HS-5 (cell line): ENCODE measurements at places on chromosomes 2 and 18.
A peak's percentile ranks its signal among the peaks of the same experiment; 100 is the strongest.

GRCh38 chr18:31373641-31374040 is 2.9 kb upstream of the DSG4 start:
- no peak for DNase-seq

- DNase-seq: peak; percentile 98
These were observed 88.2 kb downstream of the PLB1 start for GRCh38 chr2:28583899-28584553.

- no peak for DNase-seq
These were observed 72.5 kb downstream of the GALR1 start for GRCh38 chr18:77321823-77322805.

- DNase-seq: no peak
These were observed 9.7 kb downstream of the ERMN start for GRCh38 chr2:157315901-157316300.

DNA sequence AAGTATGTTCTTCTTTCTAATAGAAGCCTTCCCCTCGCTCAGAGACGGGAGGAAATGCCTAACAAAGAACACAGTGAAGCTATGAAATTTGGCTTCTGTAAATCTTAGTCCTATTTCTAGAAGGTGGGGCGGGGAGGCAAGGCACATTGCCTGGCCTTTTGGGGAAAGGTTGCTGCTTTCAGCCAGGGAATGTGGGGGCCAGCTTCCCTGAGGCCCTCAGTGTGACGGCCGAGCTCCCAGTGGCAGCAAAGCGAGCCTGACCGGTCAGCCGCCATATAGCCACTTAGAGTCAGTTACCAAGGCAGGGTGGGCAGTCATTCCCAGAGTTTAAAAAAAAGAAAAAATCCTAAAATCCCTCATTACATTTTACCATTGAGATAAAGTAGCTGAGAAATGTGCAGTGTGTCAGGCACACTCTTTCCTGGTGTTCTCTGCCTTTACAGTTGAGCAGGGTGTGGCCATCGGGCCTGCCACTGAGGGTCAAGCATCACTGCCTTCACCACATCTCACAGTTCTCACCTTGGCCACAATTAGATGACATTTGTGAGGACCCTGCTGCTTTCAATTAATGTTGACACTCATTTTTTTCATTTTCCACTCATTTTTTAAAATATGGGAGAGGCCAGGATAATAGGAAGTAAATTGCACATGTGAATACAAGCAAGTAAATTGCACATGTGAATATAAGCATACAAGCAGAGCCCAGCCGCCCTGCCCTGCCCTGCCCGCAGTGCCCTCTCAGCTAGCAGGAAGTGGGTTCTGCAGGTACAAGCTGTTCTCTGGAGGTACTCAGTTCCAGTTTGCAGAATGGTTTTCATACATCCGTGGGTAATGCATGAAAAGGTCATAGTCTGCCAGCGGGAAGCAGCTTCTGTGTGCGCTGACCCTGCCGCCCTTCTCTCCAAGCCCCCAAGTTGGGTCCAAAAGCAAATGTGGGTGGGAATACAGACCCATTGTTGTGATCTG is 76.9 kb downstream of the WDSUB1 start:
- no peak for DNase-seq

GRCh38 chr2:217688494-217688893 is 314.3 kb downstream of the TNS1 start:
- DNase-seq: no peak

DNA sequence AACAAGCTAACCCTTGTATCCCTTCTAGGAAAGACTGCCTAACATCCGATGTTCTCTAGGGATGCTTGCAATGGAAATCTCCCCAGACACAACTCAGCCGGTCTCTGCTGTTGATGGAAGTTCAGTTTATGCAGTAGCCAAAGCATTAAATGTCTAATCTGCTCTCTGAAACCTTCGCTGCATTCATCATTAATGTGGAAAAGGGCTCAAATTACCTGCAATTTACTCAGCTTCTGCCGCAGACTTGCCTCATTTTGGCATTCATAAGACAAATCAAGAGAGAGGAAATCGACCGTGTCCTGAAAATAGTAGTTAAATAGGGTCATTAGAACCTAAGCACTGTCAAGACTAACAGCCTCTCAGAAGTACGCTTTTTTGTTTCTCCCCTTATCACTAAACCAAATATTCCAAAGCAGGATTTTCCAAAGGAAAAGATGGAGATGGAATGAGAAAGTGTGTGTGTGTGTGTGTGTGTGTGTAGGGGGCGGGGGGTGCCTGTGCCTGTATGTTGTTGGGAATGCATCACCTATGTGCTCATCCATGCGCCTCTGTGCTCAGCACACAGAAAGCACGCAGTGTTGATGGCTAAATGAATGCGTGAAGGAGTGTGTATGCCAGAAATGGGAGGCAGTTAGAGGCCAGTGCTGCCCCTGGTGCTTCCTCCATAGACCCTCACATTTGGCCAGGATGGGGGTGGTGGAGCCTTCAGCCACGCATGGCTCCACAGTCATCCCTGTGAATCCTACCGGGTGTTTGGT is 7.4 kb downstream of the LCT start:
- no peak for DNase-seq

- DNase-seq: no peak
These were observed 13.2 kb downstream of the PIKFYVE start for GRCh38 chr2:208279236-208279635.

- no peak for DNase-seq
These were observed 28.6 kb downstream of the ASXL3 start for GRCh38 chr18:33606621-33607020.

GRCh38 chr2:124476291-124476690 is 451.2 kb downstream of the CNTNAP5 start:
- DNase-seq: peak; percentile 76

- no peak for DNase-seq
These were observed 573.7 kb downstream of the THSD7B start for GRCh38 chr2:137339051-137339450.

DNA sequence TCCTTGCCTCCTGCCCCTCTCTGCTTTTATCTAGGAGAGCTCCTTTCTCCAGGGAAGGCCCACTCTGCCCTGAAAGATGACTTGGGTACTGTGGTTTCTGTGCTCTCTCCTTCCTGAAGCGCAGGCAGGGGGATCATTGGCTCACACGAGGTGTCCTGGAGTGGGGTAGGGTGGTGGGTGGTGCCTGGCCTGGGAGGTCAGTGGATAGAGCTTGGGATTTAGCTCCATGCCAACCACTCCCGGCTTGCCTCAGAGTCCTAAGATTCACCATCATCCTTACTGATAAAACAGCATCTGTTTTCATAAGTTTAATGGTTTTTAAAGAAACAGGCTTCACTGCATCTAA is 63.1 kb downstream of the CIB4 start:
- DNase-seq: no peak

DNA sequence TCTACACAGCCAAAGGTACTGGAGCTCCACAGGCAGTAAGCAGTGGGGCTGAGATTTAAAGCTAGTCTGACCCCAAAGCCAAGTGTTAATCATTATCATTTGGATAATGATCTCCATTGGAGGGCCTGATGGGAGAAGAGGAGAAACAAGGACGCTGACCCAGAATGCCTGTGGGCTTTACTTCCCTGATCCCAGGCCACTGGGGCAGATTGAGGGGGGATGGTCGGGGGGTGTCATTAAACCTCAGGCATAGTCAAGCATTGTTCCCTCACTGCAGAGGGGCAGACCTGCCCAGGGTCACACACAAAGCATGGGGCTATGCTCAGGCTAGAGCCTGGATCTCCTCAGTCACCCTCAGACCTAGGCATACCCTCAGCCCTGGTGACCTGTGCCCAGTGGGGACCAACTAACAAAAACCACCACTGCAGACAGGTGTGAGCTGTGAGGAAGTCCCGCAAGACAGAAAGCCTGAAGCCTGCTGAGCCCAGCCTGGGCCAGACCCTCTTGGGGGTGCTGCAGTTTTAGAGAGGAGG is 53.4 kb downstream of the SDC1 start:
- no peak for DNase-seq

GRCh38 chr2:25697559-25698341 is 24.4 kb upstream of the DTNB start:
- DNase-seq: no peak

- DNase-seq: peak; percentile 14
These were observed 373.0 kb downstream of the CDH2 start for GRCh38 chr18:27803957-27804356.

GRCh38 chr2:27262379-27263286 is at the start of gene SLC30A3:
TSS of gene SLC30A3 (minus strand) at chr2:27263047. CDS start at chr2:27262906, 141 bp downstream.
- DNase-seq: no peak

DNA sequence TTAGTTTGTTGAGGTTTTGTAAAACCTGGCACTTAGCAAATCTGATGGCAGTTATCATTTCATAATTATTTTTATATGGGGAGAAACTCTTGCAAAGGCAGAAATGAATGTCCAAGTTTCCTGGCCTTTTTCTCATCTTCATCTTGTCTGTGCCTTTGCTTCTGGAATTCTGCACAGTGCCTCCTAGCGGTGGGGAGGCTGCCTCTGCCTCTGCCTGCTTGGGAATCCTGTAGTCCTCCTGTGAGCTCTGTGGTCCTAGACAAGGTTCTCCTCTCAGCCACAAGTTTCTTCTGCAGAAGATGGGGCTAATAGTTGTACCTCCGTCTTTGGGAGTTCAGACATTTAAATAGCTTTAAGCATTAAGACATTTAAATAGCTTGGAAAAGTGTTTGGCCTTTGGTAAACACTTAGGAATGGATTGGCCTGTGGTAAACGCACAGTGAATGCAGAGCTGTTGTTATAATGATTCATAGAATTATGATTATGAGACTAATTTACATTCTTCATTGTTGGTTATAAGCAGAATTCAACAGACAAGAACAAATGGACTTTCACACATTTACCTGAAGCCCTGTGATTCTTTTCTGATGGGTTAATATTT is 101.2 kb downstream of the ZNF236 start:
- no peak for DNase-seq

GRCh38 chr2:194128810-194129209 is 1528.2 kb upstream of the SLC39A10 start:
- DNase-seq: no peak

GRCh38 chr18:12751891-12752290 is 49.0 kb downstream of the PSMG2 start:
- no peak for DNase-seq

DNA sequence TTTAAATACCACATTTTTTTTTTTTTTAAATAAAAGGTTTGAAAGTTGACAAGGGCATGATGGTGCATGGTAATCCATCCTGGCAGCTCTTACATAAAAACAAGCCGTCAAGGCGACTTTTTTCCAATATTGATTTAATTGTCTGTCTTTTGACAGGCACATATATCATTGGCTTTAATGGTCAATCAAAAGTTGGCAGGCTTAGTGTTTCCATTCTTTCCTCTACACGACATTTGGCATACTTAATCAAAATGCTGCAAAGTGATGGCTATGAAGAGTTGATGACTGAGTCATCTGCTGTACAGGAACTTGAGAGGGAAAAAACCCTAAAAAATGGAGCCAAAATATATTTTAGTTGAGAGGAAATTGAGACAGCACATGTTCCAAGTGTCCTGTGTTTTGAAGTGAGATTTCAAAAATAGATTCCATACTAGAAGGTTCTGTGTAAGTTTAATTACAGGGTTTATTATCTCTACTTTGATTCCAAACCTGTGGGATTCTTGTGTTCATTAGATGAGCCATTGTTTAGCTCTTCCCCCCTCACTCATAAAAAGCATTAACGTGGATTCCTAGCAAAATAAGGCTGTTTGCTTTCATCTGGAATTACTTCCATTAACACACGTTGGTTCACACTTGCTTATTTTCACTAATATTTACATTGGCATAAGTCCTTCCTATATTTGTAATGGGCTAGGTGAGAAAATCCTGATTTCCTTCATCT is 3.2 kb downstream of the TSHZ1 start:
- DNase-seq: no peak

DNA sequence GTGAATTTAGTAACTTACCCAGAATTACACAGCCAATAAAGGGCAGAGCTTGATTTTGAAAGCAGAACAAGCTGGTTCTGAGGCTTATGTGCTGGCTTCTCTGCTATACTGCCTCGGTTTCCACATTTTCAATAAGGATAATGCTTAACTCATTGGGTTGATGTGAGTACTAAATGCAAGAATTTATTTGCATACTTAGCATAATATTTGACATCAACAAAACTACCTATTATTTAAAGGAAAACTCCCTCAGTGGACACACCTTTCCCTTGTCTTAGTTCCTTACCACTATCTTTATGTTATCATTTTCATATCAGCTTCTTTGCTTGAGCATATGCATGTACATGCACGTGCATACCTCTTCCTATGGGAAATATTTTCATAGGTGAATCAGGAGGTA is 3.0 kb upstream of the TGFA start:
- DNase-seq: no peak

- DNase-seq: peak; percentile 29
These were observed 92.5 kb upstream of the MAP2 start for GRCh38 chr2:209331291-209331844.

DNA sequence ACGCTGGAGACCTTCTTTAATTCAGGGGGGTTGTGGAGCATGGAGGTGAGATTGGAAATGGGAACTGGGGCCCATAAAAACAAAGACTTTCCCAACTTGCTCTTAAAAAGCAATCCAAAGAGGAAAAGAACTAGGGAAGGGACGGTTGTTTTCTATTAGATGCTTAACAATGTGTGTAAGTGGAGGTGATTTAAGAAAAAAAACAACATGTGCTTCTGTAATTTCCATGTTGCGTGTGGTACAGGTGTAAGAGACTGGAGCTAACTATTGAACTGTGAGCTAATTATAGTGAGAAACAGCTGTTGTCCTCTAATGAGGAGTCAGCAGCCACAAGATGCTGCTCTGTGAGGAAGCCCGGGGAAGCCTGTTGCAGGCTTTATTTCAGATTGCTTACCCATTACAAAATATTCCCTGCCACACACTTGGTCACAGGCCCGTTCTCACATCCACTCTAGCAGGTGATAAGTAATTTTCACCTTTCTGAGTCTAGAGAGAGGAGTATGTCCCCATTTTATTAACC is 280.6 kb upstream of the PARD3B start:
- no peak for DNase-seq

DNA sequence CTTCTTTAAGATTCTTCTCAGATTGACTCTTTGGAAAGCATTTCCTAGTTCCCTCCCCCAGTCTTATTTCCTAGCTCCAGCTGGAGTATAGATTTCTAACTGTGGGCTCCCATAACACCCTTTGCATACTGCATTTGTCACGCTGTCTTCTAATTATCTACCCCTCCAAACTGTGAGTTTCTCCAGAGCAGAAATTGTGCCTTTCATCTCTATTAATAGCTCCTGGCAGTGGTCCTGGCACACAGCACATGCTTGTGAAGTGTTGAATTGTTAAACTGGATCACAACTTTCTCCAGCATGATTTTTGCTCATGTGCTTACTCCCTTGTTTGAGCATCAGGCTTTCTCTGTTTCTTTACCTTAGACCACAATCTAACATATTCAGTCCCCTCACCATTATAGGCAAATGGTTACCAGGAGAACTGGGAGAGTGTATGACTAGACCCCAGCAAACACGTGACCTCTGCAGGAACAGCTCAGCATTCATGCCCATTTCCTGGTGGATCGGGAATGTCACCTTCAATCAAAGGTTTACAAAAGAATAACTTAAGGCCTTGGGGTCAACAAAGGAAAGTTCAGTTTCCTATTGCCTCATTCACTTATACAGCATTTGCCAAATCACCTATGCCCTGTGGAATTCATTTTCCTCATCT is 175.7 kb upstream of the TANK start:
- DNase-seq: no peak

GRCh38 chr2:127704641-127705390 is 3.5 kb downstream of the SFT2D3 start:
- DNase-seq: no peak
